Cerebellum (tissue), 4 donors: ENCODE measurements at places on chromosomes 13 and 19.

DNA sequence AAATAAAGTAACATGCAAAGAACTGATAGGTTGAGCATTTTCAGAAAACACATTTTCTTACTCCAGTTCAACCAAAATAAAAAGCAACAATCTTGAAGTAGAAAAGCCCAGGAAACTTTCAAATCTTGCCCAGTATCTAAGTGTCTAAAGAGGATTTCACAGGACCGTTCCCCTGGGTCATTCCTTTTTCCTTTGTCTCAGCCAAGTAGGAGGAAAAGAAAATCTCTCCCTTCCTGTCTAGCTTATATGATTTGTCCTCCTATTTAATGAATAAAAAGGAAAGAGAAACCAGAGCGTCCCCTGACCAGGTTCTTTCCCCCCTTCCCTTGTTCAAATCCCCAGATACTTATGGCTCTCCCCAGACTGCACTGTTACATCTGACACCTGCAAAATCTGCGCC, 248.0 kb downstream of the KCTD12 start:
- no peak for DNase-seq

DNA sequence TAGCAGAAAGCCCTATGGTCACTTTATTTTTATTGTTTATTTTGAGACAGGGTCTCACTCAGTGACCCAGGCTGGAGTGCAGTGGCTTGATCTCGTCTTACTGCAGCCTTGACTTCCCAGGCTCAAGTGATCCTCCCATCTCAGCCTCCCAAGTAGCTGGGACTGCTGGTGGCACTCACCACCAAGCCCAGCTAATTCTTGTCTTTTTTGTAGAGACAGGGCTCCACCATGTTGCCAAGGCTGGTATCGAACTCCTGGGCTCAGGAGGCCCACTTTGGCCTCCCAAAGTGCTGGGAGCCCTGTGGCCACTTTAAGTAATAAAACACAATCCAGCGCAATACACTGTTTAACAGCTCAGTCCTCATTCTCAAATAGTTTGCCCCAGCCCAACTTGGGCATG, 69.3 kb downstream of the NUFIP1 start:
- no peak for DNase-seq

- no peak for DNase-seq
Measured at GRCh38 chr19:21022996-21023395, 2.5 kb downstream of the ZNF430 start.

- DNase-seq, result no peak
Measured at GRCh38 chr19:41930926-41931592, 2.8 kb upstream of the ERFL start.

DNA sequence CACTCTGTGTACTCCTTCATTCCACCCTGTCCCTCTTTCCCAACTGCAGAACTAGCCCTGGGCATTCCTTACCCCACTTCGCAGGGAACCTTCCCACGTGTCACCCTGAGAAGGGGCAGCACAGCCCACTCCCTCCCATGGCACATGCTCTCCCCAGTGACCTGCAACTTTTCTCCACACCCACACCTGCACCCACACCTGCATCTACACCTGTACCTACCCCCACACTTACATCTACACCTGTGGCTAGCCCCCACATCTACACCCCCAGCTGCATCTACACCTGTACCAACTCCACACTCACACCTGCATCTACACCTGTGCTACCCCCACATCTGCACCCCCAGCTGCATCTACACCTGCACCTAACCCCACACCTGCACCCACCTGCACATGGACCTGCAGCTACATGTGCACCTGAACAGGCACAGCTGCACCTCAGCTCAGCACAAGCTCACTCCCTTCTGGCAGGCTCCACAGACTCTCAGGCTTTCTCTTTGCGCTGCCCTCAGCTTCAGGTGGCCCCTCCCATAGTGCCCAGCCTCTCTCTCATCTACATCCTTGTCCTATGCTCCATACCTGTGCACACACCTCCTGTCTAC, 234.1 kb downstream of the TUBA3C start:
- DNase-seq, result no peak

DNA sequence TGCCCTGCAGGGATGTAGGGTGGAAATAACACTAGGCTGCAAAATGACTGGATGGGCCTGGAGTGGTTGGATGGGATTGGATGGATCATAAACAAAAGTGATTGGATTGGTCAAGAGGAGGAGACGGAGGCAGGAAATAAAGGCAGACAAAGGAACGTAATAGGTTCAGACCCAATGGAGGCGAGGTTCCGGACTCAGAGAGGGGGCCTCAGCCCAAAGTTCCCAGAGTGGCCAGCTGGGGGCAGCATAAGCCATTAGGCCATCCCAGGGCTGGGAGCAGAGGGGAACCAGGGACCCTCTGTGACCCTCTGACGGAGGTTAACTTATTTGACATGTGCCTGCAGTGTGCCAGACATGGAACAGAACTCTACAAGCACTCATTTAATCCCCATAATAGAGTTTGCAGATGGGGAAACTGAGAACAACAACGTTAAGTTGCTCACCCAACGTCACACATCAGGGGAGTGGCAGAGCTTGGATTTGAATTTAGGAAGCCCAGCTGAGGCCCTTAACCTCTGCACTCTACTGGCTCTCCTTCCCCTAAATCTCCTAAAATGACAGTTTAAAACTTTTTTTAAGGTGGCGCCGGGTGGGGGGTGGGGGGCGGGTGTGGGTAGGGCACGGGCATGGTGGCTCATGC, 15.3 kb upstream of the MAP1S start:
- no peak for DNase-seq

GRCh38 chr13:28534210-28534609, 39.3 kb upstream of the FLT1 start:
- no peak for DNase-seq
